Activated CD4-positive, alpha-beta T cell treated with anti-CD3 and anti-CD28 coated beads for 4 hours (primary cell): ENCODE measurements at places on chromosomes 1 and 21.

DNA sequence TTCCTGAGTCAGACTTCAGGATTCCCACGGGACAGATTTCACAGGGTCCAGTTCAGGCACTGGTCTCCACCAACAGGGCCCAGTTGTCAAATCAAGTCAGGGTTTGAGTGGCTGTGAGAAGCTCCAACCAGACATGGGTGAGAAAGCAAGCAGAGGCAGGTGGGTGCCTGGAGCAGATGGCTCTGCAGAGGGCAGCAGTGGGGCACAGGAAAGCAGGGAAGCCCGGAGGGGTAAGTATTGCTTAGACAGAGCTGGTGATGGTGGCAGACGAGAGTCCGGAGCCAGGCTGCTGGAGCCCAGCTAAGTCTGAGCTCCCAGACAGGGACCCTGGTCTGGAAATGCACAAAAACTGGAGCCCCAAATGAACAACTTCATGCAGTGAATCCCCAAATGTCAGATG, 40.4 kb downstream of the RIMS3 start:
- no peak for DNase-seq

GRCh38 chr1:167185062-167185461, 35.6 kb upstream of the POU2F1 start:
- no peak for DNase-seq

DNA sequence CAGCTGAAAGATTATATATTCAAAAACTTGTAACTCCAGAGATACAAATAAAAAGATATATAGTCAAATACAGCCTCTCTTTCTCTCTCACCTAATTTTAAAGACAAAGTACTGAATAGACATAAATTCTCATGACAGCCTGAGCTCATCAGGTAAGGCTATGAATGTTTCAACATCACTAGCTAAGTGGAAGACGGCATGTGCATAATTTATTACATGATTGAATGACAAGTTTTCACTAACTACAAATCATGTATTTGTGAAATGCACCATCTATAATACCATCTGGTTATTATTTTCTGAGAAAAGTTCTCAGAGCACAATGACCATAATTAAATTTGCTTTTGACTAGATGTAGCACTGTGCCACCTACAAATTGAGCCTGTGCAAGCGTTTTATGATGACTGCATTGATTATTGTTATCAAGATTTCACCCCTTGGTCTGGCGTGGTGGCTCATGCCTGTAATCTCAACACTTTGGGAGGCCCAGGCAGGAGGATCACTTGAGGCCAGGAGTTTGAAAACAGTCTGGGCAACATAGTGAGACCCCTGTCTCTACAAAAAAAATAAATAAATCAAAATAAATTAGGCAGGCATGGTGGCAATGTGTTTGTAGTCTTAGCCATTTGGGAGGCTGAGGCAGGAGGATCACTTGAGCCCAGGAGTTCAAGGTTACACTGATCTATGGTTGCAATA, 128.2 kb downstream of the APP start:
- DNase-seq = no peak

- no peak for DNase-seq
These were observed 19.1 kb upstream of the LRRC3 start for GRCh38 chr21:44436111-44436611.

- peak; percentile 58 for DNase-seq
These were observed 23.3 kb downstream of the CELA3A start for GRCh38 chr1:22024485-22025367.

DNA sequence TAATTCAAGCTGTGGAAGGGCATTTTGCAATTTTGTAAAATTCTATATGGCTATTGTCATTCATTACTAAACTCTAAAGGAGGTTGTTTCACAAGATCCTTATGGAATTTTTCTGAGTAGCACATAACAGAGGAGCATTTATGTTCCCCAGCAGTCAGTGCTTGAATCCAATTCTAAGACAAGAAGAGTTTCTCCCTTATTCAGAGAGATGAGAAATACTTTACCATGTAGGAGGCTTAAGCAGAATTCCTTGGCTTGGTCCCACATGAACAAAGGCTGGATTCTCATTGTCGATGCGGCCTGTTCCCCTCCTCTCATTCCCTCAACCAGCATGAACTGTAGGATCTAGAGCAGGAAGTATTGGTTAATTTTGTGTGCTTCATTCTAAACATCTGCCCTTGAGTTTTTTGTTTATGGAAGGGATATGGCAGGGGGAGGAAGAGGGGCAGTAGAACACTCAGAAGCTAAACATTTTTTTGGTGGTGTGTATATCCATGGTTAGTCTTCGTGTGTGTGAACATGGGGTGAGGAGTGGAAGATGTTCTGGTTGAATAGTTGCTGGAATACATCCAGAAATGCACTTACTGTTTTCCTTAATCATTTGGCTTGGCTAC, 74.3 kb downstream of the LAMC1 start:
- DNase-seq = no peak
